ENCODE measurements at places on chromosomes 11 and 22.

DNA sequence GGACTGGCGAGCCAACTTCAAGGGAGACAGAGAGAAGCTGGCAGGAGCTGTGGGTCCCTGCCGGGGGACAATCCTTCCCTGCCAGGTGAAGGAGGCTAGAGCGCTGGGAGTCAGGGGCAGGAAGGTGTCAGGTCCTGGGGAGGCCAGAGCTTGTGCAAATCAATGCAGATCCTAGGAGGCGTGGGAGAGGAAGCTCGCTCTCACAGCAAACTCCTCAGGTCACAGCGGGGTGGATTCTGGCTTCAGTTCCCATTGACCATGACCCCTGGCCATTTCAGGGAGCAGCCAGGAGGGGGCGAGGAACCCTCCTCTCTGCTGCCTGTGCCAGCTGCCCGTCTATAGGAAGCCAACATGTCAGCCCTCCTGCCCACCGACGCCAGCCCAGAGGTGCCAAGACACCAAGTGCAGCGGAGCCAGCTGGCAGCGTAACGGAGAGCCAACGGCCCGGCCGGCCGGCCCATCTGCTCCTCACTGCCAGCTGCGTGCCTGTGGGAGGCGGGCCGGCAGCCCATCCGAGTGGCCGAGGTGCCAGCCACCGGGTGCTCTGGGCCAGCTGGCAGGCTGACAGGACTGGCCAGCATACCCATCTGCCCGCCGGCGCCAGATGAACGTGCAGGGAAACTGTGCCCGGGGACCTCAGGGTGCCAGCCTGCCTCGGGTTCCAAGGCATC, 374.8 kb downstream of the MIAT start:
- DNase-seq: no peak

DNA sequence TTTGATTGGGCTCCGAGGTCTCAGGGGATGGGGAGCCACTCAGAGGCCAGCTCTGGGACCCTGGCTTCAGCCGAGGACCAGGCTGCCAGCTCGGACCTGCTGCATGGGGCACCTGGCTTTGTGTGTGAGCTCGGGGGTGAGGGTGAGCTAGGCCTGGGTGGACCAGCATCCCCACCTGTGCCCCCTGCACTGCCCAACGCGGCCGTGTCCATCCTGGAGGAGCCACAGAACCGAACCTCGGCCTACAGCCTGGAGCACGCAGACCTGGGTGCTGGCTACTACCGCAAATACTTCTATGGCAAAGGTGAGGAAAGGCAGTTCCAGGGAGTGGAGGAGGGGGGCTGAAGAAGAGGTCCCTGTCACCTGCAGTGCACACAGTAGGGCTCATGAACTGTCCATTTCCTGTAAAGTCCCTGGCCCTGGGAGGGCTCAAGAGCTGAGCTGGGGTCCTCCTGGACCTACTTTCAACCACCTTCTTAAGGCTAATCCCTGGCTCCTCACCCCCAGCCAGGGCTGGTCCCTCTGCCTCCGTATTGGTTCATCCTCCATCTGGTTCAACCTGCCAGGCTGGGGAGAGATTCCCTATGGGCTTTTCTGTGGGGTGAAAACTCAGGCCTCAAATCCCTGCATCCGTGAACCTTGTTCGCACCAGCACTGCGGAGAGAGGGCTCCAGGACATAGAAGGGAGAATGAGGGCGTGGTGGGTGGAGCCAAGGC, 3.6 kb downstream of the SIPA1 start:
- no peak for DNase-seq

DNA sequence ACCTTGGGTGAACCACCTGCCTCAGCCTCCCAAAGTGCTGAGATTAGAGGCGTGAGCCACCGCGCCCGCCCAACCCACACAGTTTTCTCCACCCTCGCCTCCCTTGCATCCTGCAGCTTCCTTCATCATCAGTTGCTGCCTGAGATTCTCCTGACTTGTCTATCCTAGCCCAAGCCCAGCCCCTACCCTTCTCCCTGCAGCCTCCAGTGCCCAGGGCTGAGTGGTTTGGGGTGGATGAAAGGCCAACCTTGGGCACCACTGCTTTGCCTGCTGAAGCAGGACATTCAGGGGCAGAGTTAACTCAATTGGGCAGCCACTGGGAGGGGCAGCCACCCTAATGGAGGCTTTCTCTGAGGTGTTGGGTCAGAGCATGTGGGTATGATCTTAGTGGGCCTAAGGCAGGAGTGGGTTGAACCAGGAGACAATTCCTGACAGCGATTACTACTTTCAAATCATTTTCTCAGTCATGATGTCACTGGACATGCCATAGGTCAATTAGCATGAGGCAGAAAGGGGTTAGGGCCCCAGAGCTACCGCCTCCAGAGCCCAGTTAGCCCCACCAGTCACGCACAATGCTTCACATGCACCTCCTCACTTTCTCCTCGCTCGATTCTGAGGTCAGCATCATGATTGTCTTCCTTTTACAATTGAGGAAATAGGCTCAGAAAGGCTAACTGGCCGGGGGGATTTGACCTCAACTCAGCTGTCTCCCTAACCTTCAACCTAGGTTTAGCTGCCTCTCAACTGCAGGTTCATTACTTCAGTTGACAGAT, 1.0 kb upstream of the FKBP2 start:
- DNase-seq: no peak

DNA sequence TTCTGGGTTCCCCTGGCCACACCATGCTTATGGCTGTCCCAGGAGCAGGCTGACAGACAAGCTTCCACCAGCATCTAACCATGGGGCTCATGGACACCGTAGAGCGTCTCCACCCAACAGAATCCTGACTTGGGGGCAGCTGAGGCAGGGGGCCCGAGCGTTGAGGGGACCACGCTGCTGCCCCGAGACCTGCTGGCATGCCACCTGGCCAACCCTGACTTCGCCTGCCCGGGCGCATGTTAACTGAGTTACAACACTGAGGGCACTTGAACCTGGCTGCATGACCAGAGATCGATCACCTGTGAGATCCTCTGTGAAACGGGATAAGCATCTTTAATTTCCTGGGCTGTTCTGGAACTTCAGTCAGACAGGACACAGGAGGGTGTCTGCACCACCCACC, 13.7 kb downstream of the PPM1F start:
- no peak for DNase-seq

- DNase-seq: no peak
These were observed 120.5 kb downstream of the HIPK3 start for GRCh38 chr11:33377412-33378370.

DNA sequence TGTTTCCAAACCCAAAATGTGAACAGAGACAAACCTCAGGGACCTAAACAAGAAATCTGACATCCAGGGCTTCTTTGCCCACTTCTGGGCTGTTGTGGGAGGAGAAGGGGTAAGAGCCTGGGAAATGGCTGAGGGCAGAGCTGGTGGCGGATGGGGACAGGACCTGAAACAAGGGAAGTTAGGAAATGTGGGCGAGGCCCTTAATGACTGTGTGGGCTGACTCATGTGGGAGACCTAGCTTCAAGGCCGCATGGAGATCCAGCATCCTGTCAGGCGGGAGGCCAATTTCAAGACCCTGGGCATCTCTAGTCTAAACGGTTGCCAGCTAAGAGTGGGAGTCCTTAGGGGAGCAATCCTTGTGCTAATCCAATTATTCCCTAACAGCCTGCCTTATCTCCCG, 2.1 kb upstream of the OAF start:
- peak; percentile 22 for DNase-seq

- DNase-seq: no peak
These were observed 20.6 kb upstream of the RPS13 start for GRCh38 chr11:17098038-17098437.

Measured in astrocyte of the cerebellum (primary cell).